ENCODE measurements at places on chromosomes 12 and 14.

DNA sequence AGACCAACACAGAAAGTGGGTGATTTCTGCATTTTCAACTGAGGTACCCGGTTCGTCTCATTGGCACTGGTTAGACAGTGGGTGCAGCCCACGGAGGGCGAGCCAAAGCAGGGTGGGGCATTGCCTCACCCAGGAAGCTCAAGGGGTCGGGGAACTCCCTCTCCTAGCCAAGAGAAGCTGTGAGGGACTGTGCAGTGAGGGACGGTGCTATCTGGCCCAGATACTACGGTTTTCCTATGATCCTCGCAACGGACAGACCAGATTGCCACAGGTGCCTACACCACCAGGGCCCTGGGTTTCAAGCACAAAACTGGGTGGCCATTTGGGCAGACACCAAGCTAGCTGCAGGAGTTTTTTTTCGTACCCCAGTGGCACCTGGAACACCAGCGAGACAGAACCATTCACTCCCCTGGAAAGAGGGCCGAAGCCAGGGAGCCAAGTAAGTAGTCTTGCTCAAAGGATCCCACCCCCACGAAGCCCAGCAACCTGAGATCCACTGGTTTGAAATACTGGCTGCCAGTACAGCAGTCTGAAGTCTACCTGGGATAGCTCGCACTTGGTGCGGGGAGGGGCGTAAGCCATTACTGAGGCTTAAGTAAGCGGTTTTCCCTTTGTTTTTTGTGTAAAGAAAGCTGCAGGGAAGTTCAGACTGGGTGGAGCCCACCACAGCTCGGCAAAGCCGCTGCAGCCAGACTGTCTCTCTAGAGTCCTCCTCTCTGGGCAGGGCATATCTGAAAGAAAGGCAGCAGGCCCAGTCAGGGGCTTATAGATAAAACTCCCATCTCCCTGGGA is 25.5 kb upstream of the NAA30 start:
- no peak for DNase-seq

- DNase-seq: no peak
Observed at GRCh38 chr14:95221531-95221930, 64.2 kb upstream of the DICER1 start.

GRCh38 chr12:50073206-50073605 is 11.9 kb upstream of the SMARCD1 start:
- no peak for DNase-seq

GRCh38 chr12:119835068-119835467 is 42.1 kb downstream of the CIT start:
- DNase-seq: no peak

DNA sequence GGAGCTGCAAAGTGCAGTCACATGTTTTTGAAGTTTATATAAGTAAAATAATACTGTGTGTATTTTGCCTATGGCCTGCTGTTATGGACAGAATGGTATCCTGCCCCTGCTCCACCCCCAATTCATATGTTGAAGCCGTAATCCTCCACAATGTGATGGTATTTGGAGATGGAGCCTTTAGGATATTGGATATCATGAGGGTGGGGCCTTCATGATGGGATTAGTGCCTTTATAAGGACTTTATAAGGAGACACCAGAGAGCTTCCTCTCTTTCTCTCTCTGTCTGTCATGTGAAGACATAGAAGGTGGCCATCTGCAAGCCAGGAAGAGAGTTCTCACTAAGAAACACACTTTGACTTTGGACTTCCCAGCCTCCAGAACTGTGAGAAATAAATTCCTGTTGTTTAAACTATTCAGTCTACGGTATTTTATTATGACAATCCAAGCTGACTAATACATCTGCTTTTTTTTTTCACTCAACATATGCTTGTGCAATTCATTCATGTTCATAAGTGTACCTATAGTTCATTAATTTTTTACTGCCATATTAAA is 3.1 kb upstream of the CHPT1 start:
- no peak for DNase-seq

DNA sequence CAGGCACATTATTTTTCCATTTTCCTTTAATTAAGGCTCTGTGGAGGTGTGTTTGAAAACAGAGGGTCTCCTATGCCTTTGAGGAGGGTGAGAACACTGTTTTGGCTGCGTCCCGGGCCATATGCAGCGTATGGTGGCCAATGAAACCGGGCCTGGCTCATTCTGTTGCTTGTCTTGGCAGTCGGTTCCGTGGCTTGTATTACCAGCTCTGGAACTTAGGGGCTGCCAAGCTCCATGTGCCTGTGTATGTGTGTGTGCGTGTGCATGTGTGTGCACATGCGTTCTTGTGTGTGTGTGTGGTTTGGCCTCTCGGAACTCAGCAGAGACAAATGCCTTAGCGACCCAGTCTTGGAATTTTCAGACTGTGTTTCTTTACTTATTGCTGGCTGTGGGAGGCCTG is 2.7 kb downstream of the JDP2 start:
- no peak for DNase-seq

DNA sequence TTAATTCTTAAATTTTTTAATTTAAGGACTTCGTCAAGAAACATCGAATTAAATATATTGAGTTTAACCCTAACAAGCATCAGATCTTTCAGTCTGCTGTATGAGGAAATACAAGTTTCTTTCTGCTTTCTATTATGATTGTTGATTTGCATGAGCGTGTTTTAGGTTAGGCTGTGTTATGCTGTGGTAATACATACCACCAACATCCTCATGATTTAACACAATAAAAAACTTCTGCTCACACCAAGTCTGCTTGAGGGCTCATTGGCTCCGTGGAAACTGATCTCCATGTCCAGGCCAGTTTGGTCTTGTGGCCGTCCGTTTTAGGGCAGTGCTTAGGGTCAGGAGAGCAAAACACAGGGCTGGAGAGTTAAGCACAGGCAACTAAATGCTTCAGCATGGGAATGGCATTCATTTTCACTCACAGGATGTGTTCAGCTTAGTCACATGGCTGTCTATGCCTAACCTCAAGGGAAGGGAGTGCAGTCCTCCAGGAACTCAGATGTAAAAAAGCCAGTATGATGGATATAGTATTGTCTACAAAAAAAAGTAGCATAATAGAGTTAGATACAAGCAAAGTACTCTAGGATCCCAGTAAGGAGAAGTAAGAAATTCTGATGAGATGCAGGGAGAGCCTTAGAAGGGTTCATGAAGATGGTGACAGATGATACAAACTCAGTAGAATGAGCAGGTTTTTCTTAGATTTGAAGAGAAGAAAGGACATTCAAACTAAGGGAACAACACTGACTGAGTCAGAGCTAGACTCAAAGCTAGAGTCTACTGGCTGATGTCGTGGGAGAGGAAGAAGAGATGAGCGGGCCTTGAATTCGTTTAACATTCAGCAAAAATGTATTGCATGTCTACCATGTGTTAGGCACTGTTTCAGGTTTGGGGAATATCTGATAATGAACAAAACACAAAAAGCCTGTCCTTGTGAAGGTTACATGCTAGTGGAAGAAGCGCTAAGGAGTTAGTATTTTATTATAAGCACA is 16.3 kb downstream of the MARK3 start:
- no peak for DNase-seq

DNA sequence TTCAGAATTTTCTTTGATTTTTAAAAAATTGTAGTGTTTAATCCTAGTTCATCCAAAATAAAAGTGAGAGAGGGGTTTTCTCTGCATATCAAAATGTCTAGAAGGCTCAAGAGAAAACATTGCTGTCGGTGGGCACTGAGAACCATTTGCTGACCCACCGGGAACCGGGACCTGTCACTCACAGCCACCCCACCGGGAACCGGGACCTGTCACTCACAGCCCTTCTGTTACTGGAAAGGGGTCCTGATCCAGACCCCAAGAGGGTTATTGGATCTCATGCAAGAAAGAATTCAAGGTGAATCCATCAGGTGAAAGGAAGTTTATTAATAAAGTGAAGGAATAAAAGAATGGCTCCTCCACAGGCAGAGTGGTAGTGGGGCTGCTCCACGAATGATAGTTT is 106.0 kb upstream of the SFSWAP start:
- no peak for DNase-seq

DNA sequence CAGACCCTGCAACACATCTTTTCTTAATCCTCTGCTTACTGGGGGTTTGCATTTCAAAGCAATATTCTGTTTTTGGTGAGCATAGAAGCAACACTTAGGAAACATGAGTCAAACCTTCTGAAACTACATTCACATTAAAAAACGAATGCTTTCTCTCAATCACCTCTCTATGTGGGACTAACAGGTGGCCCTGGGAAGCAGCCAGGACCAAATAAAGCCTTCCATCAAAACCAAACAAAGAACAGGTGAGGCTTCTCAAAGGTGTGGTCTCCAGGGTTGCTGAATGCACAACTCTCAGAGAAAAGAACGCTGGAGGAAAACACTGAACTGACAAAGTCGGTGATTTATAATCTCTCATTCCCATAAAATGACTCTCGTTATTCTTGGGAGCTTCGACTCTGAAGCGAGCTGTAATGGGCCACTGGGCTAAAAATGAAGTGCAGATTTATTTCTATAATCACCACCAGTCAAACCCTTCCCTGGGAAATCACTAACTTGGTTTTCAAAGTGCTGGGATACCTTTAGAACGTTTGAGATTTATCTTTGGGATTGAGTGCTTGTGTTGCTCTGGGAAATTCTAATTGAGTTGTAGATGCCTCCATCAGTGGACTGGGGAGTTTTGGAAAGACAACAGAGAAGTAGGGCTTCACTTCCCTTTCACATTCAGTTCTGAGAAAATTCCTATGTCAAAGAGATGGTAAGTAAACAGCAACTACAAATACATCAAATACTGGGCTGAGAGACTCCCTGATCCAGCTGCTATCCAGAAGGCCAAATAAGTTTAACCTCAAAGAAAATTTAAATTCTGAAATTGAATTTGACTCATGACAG is 262.0 kb upstream of the TMPO start:
- DNase-seq: no peak

DNA sequence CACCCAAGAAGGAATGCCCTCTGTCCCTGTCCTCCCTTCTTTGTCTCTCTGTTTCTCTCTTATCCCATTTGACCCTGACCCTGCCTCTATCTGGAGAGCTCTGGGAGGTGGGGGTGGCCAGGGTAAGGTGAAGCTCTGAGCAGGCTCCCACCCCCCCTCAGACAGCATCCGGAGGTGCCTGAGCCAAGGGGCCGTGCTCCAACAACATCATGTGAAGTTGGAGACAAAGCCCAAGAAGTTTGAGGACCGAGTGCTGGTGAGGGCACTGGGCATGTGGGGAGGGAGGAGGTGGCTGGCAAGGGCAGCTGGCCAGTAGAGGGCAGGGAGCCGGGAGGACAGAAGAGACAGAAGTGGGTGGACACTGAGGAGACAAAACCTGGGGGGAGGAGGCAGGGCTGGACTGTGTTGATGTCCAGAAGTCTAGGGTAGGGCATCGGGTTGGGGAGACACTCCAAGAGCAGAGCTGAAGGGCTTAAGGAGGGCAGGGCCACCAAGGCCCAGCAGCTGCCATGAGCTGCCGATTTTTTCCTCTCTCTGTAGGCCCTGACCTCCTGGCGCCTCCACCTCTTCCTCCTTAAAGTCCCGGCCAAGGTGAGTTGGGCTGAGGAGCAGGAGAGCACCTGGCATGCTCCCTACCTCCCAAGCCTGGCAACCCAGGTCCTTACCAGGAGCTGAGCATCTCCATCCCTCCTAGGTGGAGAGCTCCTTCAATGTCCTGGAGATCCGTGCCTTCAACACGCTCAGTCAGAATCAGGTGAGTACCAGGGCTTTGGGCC is 1.9 kb downstream of the CARMIL3 start:
- no peak for DNase-seq

DNA sequence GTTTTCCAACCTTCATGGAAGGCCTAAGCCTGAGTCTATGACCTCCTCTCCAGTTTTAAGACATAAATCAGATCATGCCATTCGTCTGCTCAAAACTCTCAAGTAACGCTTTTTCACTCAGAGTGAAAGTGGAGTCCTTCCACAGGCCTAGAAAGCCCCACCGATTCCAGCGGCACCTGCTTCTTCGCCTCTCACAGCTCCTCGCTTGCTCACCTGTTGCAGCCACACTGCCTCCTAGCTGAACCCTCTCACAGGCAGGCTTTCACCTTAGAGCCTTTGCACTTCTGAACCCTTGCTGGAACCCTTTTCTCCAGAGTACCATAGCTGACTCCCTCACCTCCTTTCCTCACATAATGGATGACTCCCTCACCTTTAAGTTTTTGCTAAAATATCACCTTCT is 301.1 kb downstream of the ZFP36L1 start:
- DNase-seq: no peak

GRCh38 chr14:49461529-49462401 is 124.4 kb downstream of the RPS29 start:
- peak; percentile 44 for DNase-seq

DNA sequence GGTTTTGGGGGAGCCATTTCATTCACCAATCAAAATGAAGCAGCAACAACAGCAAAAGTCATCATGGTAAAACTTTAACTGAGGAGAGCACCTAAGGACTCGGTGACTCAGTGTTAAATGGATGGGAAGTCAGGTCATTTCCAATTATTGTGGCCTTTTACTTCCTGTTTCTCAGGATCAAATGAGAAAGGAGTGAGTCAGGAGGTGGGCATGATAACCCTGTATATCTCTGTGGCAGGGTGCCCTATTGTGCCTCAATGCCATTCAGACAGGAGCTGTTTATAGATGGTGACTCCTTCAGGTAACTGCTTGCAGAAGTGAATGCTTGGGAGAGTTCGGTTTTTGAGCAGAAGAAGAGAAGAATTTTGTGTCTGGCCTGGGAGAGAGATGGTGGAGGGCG is 135.5 kb upstream of the CPM start:
- no peak for DNase-seq

GRCh38 chr14:98014851-98015615 is 1217.9 kb downstream of the VRK1 start:
- no peak for DNase-seq

DNA sequence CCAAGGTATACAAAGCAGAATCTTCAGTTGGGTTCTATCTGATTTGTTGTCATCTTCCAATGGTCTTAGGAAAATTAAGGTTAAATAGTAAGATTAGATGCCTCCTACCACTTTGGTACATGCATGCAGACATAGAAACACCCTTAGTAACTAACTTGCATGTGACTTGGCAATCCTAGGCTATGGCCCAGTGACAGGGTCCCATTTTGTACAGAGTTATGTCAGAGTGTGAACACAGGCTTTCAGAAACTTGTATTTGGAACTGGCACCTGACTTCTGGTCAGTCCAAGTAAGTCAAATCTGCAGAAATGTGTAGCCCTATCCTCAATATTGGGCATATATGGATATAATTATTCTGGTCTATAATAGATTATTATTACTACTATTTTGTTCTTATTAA is 53.1 kb downstream of the DAD1 start:
- DNase-seq: no peak

DNA sequence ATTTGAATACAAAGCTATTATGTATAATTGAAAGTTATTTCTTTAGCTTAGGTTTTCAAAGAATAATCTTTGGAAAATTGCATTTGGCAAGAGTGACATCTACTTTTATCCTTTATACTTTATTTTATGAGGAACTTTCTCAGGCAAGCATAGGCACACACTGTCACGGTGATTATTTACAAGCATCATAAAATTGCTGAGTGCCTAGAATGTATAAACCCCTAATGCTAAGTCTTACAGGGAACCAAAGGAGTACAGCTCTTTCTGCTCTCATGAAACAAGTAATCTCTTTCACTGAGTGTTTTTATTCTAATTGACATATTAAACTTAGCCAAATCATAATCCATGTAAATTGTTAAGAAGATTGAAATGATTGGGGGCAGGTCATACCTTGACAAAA is 154.9 kb downstream of the FSCB start:
- no peak for DNase-seq
